ENCODE measurements at places on chromosomes 12 and 14.

- DNase-seq, result no peak
Observed at GRCh38 chr14:48391661-48392060, 716.3 kb upstream of the MDGA2 start.

DNA sequence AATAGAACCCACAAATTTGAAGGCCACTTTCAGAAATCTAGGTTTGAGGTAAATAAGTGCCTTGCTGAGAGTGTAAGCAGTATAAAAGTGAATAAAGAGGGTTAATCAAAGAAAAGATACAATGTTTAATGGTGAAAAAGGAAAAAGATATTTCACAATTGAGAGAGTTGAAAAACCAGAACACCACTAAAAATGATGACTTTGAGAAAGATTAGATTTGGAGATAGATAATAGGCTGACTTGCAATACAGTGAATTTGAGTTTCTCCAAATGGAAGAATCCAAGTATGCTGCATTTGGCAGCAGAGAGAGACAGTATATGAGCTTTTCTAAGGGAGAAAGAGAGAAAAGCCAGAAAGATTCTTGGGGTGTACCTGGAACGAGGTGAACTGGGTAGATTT is 2.2 kb downstream of the DENR start:
- no peak for DNase-seq

GRCh38 chr14:94157197-94157596 is 16.9 kb upstream of the PPP4R4 start:
- DNase-seq, result no peak

- no peak for DNase-seq
Observed at GRCh38 chr12:19003141-19003540, 126.4 kb upstream of the PLEKHA5 start.

DNA sequence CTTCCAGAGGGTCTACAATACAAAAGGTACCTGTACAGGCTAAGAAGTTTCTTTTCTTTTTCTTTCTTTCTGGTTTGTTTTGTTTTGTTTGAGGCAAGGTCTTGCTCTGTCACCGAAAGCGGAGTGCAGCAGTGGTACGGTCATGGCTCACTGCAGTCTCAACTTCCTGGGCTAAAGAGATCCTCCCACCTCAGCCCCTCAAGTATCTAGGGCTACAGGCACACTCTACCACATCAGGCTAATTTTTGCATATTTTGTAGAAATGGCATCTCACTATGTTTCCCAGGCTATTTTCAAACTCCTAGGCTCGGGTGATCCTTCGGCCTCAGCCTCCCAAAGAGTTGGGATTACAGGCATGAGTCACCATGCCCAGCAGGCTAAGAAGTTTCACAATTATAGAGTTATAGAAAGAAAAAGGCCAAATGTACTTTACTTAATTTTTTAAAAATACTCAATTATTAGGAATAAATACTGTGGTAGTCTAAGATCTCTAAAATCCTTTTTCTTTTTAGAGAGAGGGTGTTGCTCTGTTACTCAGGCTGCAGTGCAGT is 3.0 kb upstream of the PIGH start:
- DNase-seq, result no peak

- no peak for DNase-seq
Observed at GRCh38 chr12:52060498-52061177, 9.1 kb upstream of the ATG101 start.

GRCh38 chr12:120625557-120626419 is 14.6 kb upstream of the CABP1 start:
- no peak for DNase-seq

DNA sequence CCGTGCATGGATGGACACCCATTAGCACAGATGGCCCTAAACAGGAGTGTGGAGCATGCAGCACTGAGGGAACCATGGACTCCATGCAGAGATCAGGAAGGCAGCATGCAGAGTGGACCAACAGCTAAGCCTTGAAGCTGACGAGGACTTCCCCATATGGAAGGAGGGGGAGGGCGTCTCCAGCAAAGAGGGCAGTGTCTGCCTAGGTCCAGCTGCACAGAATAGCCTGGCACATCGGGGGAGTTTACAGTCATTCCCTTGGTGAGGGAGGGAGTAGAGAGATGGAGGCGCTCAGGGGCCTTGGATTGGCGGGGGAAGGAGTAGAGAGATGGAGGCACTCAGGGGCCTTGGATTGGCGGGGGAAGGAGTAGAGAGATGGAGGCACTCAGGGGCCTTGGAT is 64.5 kb downstream of the ANKRD9 start:
- DNase-seq, result no peak

DNA sequence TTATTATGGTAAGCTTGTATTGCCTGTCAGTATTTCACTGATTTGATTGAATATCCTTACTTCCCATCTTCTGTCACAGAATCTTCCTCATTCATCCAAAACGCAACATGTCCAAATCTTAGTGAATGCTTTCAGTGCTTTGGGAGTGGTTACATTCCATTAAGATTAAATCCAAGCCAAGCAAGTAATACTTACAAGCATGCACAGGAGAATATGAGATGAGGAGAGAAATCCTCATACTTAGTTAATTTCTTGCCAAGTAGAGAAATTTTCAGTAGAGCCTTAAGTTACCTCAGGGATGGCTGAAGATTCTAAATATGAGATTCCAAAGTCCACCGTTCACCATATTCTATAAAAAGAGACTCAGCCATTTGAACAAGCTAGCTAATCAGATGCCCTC is 316.0 kb downstream of the RAD51B start:
- DNase-seq, result no peak

GRCh38 chr12:68297929-68298328 is 34.2 kb downstream of the MDM1 start:
- DNase-seq, result no peak

GRCh38 chr14:101707068-101707842 is 54.3 kb upstream of the PPP2R5C start:
- DNase-seq, result peak; percentile 61

- DNase-seq, result no peak
Observed at GRCh38 chr14:49160983-49161382, 425.2 kb downstream of the RPS29 start.

DNA sequence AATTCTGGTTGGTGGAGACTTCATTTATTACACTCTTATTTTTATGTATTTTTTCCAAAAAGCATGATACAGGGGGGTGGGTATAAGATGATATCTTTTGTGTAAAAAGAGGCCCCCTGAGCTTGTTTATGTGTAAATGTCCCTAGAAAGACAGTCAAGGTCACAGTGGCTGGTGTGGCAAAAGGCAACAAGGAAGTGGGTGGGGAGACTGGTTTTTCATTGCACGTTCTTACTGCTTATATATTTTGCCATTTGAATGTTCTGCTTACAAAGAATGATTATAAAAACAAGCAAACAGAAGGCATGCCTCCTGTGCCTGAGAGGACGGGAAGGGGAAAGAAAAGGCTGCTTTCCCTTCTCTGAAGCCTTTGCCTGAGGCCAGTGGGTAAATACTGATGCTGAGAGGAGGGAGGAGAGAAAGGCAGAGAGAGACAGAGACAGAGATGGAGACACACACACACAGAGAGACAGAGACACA is 24.1 kb upstream of the ADIPOR2 start:
- no peak for DNase-seq
